ENCODE measurements at places on chromosomes 7 and 10.

DNA sequence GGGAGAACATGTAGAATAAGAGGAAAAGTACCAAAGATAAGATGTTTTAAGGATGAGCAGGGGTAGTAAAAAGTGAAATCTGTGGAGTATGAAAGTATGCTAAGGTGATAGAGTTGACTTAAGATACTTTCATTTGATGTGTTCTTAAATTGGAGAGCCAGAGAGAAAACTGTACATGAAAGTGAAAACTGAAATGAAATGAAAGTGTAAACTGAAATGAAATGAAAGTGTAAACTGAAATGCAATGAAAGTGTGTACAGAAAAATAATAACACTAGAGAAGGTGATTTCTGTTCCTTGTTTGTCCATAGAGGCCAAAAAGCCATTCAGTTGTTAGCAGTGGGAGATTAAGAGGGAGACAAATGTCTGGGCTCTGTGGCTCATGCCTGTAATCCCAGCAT is 17.5 kb downstream of the AHR start:
- DNase-seq: no peak

GRCh38 chr10:89838044-89838615 is 136.7 kb downstream of the KIF20B start:
- DNase-seq: no peak

GRCh38 chr10:117275121-117275520 is 34.2 kb downstream of the SLC18A2 start:
- DNase-seq: no peak

GRCh38 chr7:94417306-94417705 is 22.6 kb downstream of the COL1A2 start:
- DNase-seq: no peak

DNA sequence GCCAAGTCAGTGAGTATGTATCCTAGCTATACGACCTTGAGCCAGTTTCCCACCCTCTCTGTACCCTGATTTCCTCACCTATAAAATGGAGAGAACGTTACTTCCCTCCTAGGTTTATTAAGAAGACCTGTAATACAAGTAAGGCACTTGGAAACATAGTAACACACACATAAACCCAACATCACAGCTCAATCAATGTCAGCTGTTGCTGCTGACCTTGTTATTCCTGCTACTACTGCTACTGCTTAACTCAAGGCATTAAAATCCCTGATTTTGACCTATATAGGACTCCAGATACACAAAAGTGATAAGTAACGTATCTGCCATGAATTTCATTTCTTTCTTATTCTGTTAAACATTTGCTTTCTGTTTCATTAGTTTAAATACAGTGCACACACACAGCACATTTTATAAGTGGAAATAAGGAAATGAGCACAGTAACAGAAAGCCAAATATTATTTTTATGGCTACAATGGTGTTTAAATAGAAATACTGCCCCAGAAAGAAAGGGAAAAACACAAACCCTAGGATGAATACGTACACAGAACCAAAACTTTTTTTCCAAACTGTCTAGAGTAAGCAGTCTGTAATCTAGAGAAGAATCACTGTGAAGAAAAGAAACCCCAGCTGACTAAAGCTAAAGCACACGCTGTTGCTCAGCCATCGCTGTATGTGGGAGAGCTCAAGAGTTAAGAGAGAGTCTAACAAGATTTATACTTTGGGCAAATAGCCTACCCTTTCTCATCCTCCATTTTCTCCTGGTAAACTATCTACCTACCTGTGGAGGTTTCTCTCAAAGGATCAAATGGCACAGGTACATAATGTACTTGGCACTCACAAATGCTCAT is 19.0 kb downstream of the NAPEPLD start:
- no peak for DNase-seq

DNA sequence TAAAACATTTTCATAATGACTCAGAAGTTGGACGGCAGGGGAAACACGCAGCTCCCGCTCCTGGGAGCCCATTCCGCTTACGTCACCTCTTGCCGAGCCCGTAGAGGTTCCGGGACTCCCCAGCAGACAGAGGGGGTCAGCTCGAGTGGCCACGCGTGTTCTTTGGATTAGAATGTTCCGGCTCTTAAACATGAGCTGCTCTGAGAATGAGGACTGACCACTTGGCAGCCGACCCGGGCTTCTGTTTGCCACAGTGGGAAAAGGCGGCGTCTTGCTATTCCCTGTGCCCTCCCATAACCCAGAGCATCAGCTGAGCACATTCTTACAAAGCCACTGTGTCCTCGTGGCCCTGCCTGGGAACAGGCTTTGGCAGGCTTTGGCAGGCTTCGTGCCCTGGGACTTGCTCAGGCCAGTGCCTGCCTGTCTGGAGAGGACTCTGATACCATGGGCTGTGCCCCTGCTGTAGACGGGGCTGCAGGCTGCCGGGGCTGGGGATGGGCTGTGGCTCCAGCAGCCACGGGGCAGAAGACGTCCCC is 40.1 kb downstream of the PFKP start:
- DNase-seq: no peak

GRCh38 chr10:4685491-4685890 is 140.5 kb upstream of the AKR1E2 start:
- no peak for DNase-seq

DNA sequence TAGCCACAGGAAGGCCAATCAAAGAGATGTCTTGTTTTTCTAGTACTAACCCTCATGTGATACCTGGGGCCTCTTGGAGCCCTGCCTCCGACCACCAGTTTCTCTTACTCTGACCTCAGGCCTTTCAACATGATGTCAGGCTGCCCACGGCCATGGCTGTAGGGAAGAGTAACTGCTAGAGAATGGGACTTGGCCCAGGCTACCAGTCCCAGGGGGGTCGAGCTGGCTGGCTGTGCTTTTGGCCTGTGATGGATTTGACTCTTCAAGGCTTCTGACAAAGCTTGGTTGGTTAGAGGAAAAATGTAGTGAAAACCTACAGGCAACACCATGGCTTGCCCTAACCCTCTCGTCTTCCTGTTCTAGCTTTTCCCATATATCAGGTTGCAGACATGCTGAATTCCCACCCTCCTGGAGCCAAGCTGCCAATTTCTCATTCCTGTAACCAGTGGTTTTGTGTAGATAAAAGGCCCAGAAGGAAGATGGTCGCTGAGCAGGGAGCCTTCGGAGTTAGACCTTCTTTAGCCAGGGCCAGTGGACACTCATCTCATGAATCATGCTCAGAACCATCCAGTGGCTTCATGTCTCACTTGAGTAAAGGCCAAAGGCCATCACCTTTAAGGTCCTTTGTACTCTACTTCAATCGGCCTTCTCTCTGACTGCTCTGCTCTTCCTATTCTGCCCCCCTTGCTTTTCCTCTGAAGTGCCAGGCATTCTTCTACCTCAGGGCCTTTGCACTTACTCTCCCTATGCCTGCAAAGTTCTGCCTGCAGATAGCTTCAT is 19.7 kb downstream of the SUFU start:
- no peak for DNase-seq

GRCh38 chr7:129343099-129343700 is 91.0 kb upstream of the STRIP2 start:
- DNase-seq: no peak

DNA sequence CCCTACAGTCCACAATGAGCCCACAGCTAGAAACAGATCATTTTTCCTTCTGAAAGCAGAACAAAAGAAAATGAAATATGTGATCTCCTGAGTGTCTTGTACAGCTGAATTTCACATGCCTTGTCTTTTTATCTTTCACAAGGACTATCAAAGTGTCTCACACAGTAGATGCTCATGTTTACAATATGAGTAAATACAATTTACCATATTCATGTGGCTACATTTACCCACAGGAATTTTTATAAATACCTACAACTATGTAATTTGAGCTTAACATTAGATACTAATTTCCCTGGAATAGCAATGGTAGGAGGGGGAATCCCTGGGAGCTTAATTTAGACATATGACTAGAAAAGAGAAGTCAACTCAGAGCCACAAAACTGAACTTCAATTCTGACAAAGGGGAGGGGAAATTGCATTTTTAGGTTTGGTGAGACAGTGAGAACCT is 186.2 kb downstream of the MACC1 start:
- no peak for DNase-seq

DNA sequence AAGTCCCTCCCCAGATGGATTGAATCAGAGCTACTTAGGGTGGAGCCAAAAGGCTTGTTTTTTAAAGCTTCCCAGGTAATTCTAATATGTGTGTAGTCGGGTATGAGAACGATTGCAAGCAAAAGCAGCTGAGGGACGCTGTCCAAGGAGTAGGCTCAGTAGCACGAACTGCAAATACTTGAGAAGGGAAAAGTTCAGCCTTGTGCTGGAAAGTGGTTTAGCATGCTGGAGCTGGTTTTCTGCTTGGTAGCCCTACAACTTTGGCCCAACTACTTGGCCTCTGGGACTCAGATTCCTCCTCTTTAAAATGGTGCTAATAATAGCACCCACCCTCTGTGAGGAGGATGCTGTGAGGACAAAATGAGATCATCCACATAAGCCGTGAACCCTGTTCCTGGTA is 76.2 kb downstream of the AHR start:
- DNase-seq: no peak

- no peak for DNase-seq
These were observed 510.0 kb downstream of the TNS3 start for GRCh38 chr7:47071866-47072265.

DNA sequence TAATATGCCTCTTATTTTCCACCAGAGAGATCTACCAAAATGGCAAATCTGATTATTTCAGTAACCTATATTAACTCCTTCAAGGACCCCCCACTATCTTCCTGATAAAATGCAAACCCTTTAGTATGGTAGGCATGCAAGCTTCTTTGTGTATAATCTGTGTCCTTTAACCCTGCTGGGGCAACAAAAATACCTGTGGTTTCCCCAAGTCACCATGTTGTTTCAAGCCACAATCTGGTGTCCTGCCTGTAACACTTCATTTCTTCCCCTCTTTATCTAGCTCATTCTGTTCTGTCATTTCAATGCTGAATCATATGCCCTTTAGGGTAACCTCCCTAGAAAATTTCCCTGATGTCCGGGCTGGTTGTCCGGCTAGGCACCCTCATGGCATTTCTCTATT is 5.3 kb downstream of the CALCR start:
- no peak for DNase-seq

DNA sequence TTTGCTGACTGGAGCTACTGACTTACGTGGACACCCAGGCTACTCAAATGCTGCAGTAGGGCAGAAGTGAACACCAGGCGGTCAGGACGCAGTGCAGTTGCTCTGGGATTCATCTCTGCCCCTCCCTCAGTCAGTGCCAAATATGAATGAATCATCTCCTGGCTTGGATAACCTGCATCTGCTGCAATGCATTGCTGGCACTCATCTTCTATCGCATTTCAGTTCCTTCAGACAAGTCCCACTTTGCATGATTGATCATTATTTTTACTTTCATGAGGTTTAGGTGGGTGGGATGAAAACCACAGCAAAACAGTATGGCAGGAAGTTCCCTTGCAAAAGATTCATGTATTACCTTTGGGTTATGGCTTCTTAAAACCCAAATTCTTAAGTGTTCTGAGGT is 224.6 kb upstream of the NRP1 start:
- DNase-seq: no peak

DNA sequence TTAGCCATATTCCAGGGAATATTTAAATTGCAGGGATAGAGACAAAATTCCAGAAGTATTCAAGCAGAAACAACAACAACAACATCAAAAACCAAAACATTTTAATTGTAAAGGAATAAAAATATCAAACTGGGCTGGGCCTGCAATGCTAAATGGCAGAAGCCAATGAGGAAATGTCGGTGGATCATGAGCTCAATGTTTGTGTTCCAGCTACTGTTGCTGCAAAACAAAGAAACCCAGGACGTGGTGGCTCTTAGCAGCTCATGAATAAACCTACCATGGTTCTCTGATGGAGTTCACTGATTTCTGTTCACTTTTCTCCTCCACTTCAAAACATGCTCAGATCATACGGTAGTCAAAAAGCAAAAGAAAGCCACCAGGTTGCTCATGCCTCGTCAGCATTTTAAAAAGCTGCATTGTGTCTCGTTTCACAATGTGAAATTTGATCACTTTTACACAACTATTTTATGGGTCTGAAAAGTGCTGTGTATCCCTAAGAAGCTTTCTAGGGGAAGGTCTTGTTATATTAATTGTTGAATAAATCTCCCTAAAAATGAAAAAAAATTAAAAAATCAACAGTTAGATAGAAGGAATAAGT is 54.0 kb downstream of the ASNS start:
- no peak for DNase-seq

DNA sequence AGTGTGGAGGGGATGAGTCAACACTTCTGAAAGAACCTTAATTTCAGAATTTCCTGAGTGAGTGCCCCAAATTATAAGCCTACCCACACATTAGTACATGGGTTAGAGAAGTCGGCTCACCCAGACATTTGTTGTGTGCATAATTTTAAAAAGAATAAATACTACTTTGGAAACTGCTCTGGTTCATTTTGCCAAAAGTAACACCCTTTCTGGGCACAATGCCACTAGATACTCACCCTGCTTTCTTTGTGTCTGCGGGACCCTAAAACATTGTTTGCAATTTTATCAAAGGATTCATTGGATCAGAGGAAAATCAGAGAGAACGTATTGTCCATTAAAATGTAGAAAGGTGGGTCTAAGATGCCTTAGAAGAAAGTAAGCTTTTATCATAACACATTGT is 245.5 kb upstream of the NRP1 start:
- no peak for DNase-seq

DNA sequence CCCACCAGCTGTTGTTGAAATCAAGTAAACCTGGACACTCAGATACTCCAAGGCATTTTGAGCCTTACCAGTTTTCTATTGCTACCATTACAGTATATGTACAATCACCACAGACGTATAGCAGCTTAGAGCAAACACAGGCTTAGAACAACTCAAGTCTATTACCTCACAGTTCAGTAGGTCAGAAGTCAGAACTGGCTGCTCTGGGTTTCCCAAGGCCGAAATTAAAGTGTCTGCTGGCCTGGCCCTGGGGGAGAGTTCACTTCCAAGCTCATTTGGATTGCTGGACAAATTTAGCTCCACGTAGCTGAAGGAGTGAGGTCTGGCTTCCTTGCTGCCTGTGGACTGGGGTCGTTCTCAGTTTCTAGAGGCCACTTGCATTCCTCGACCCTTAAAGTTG is 260.1 kb upstream of the LRRN3 start:
- no peak for DNase-seq

- DNase-seq: no peak
These were observed 45.0 kb upstream of the CACUL1 start for GRCh38 chr10:118799777-118800176.

- no peak for DNase-seq
These were observed 11.3 kb downstream of the SAP25 start for GRCh38 chr7:100562195-100563099.

- DNase-seq: no peak
These were observed 441.4 kb upstream of the ZMIZ1 start for GRCh38 chr10:78627254-78627795.

- no peak for DNase-seq
These were observed 97.6 kb downstream of the LYZL2 start for GRCh38 chr10:30531751-30532530.

- no peak for DNase-seq
These were observed 44.9 kb upstream of the CNPY1 start for GRCh38 chr7:155591055-155591775.

Data from stimulated activated CD8-positive, alpha-beta memory T cell treated with anti-CD3 and anti-CD28 coated beads, Interleukin-2, amount 100 ng/mL, for 1 hour (primary cell).